ENCODE measurements at places on chromosomes 16 and 17.

GRCh38 chr17:81304196-81305015 is 9.3 kb upstream of the SLC38A10 start:
- no peak for DNase-seq

GRCh38 chr16:54657058-54657708 is 273.5 kb upstream of the IRX5 start:
- no peak for DNase-seq

DNA sequence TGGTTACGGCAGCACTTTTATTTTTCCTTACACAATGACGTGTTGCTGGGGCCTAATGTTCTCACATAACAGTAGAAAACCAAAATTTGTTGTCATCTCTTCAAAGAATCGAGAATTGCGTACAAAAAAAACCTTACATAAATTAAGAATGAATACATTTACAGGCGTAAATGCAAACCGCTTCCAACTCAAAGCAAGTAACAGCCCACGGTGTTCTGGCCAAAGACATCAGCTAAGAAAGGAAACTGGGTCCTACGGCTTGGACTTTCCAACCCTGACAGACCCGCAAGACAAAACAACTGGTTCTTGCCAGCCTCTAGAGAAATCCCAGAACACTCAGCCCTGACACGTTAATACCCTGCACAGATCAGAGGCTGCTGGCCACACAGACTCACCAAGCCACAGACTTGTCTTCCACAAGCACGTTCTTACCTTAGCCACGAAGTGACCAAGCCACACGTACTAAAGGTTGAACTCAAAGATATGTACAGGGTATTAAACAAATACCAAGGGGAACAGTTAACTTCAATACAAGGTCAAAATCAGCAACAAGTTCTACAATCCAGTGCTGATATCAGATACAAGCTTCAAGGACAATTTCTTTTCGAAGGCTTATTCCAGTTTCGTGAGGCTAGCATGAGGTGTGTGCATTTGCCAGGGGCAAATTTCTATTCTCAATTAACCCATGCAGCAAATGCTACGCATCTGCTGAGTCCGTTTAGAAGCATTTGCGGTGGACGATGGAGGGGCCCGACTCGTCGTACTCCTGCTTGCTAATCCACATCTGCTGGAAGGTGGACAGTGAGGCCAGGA is 2.4 kb downstream of the ACTG1 start:
- DNase-seq: no peak

DNA sequence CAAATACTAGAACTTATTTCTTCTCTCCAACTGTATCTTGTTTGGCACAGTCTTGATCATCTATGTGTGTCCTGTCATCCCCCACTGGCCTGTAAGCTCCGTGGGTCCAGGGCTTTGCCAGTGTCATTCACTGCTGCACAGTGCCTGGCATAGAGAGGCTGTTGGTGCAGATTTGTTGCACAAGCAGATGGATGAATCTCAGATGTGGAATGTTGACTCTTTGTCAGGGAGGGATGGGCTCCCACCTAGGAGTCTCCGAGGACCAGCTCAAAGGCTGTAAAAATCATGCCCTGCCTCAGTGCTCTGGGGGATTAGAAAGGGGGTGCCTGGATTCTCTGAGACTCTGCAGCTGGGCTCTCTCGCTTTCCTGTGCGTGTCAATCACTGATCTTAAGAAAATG is 60.6 kb downstream of the RAB11FIP4 start:
- DNase-seq: no peak

DNA sequence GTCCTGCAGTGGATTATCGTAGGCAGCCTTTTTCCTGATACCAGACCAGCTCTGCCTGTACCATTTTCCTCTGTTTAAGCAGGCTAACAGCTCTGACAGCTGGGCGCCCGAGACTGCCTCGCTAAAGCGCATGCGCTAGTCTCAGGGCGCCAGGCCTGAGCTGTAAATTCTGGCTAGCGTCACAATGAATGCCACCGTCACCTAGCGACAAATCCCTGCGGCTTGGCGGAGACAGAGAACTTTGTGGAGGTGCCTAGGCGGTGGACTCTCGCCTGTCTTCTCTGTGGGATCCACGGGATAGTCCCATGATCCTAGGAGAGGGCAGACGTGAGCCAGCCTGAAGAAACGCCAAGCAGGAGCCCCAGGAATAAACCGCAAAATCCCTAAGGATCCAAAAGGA is 573.9 kb downstream of the KCNJ18 start:
- no peak for DNase-seq

- DNase-seq: no peak
Observed at GRCh38 chr17:41013606-41014005, 4.7 kb upstream of the KRTAP3-1 start.

DNA sequence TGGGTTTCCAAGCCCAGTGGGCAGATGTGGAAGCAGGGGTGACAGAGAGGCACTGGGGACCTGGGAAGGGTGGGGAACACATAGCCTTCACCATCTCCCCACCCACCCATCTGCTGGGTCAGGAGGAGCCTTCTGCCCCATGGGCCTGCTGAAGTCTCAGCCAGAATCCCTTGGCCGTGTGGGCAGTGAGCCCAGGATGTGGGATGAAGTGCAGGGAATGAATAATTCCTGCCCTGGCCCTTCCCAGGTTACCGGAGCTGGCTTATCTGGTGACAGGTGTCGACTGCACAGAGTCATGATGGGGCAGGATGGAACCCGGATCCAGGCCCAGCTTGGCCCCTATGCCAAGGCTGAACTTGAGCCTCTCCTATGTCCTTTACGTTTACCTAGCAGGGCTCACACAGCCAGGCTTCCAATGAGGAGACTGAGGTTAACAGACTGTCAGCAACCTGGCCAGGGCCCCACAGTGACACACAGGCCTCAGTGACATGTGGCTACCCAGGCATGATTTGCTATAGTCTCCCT is 17.5 kb downstream of the ATP2A3 start:
- DNase-seq: no peak

DNA sequence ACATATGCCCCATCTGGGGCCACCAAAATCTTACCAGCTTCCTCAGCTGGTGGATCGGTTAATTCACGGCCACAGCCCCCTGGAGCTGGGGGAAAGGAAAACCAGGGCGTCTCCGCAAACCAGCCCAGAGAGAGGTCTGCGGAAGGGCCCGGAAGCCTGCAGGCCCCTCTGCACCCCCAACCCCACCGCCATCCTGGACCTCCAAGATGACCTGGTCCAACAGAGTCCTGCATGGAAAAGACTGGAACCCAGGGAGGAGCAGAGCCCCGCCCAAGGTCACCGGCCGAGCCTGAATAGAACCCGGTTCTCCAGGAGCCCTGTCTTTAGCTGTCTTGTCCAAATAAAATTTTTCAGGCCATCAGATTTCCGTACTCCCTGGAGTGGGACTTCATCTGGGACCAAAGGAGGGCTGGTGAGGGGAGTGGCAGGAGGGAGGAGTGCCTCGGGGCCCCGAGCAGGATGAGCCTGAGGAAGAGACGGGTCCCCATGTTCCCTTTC is 37.4 kb upstream of the NDRG4 start:
- no peak for DNase-seq

DNA sequence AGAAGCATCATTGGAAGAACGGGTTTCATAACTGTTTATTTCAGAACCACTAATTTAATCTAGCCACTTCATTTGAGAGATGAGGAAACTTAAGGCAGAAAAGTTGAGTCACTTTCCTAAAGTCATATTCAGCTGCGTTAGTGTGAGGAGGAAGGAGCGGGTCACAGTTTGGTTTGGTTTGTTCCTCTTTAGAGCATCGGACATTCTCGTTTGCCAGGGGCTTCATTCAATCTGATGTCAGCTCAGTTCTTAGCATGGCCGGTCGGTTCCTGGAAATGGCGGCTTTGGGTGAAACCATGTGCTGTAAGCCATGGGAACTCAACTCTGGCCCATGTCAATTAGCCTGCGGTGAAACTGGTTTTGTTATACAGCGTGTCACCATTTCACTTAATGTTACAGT is 186.5 kb downstream of the LGALS9B start:
- DNase-seq: no peak

GRCh38 chr17:50127697-50128361 is 2.1 kb downstream of the SAMD14 start:
- DNase-seq: no peak

DNA sequence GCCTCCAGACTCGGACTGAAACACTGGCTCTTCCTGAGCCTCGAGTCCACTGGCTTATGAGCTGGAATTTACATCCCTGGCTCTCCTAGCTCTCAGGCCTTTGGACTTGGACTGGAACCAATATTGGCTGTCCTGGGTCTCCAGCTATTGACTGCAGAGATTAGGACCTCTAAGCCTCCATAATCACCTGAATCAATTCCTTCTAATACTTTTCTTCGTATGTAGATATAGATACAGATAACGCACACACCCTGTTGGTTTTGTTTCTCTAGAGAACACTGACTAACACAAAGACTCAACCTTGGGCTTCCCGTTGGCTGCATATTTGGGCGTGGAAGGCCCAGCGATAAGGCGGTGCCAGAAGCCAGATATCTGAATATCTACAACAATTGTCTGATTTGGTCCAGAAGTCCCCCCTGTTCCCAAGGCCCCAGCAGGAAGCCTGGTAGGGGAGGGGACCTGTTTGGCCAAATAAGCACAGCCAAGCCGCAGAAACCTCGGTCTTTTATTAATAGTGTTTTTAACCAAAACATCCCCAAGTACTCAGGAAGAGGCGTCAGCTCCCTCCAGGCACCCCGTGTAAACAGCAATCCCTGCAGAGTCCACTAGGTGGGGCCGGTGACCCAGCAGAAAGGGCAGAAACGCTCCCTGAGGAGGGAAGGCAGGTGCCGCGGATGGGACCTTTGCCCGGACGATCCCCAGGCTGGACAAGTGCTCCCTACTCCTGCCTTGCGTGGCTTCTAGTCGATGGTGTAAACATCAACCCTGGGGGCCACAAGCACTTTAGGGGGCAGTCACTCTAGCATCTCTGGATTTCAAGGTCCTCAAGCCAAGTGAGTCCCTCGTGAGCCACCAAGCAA is 57.0 kb downstream of the ABR start:
- peak; percentile 38 for DNase-seq

- no peak for DNase-seq
Observed at GRCh38 chr17:74466111-74466827, at the start of gene CD300A. TSS of gene CD300A (plus strand) at chr17:74466634. CDS start at chr17:74466704, 70 bp downstream.

DNA sequence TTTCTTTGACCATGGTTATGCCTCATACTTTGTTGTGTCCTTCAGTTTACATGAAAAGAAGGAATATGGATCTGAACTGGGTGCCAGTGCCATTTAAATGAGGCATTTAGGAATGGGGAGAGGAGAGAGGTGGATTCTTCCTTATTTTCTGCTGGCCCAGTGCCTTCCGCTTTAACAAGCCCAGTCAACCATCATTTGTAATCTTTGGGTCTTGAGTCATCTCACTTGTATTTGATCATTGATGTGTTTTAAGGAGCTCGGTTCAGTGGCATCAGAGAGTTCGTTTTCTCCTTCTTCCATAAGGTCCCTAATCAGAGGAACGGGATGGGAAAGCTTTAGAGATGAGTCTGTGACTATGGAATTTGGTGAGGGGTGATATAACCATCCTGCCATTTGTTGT is 334.9 kb downstream of the WWOX start:
- no peak for DNase-seq

- DNase-seq: no peak
Observed at GRCh38 chr17:76946111-76946771, 78.0 kb downstream of the MGAT5B start.

DNA sequence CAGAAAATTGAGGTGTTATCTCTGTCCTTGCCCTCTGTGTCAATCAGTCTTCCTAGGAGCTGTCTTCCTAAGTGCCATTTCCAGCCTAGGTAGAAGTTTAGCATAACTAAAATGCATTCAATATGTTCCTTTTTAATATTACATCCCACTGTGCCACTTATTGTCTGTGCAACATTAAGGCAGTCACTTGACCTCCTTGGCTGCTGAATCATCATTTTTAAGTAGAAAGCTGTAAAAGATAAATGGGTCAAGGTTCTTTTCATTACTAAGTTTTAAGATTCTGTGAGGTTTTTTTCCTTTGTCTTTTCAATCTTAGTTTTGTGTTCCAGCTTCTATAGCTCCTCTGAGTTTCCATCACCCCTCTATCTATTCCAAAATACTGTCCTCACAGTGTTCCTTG is 371.9 kb upstream of the SOX9 start:
- no peak for DNase-seq

- no peak for DNase-seq
Observed at GRCh38 chr17:1375615-1376014, 24.4 kb downstream of the YWHAE start.

DNA sequence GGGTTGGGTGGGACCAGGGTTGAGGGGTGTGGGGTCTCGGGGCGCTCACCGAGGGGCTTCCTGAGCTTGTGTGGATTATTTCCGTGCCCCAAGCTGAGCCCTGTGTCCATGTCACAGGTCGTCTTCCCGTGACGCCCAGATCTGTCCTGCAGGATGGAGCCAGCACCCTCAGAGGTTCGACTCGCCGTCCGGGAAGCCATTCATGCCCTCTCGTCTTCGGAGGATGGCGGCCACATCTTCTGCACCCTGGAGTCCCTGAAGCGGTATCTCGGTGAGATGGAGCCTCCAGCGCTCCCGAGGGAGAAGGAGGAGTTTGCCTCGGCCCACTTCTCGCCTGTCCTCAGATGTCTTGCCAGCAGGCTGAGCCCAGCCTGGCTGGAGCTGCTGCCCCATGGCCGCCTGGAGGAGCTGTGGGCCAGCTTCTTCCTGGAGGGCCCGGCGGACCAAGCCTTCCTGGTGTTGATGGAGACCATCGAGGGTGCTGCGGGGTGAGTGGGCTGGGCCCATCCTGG is 1.0 kb downstream of the TELO2 start:
- DNase-seq: no peak

DNA sequence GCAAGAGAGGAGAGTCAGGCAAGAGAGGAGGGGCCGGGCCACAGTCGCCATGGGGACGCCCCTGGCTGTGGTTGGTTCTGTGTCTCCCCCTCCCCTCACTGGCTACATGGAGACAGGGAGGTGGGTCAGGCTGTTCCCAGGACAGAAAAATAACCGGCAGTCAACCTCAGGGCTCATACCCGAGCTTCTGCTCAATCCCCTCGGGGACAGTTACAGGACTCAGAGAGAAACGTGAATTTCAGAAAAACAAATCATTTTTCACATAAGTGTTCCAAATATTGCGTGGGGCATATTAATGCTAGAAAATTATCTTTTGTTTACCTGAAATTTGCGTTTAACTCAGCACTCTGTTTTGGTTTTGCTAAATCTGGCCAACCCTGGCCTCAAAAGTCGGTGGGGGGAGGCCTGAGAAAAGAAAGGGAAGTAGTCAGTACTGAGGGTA is 22.2 kb upstream of the CPSF4L start:
- DNase-seq: no peak

- DNase-seq: no peak
Observed at GRCh38 chr17:13952009-13952750, 117.1 kb upstream of the COX10 start.

GRCh38 chr16:57504001-57504400 is 17.7 kb upstream of the DOK4 start:
- no peak for DNase-seq

GRCh38 chr17:44948315-44948795 is 782 bp upstream of the KIF18B start:
- DNase-seq: no peak

Measured in amygdala (tissue), 56 donors.